ENCODE measurements at places on chromosomes 13 and 19.

DNA sequence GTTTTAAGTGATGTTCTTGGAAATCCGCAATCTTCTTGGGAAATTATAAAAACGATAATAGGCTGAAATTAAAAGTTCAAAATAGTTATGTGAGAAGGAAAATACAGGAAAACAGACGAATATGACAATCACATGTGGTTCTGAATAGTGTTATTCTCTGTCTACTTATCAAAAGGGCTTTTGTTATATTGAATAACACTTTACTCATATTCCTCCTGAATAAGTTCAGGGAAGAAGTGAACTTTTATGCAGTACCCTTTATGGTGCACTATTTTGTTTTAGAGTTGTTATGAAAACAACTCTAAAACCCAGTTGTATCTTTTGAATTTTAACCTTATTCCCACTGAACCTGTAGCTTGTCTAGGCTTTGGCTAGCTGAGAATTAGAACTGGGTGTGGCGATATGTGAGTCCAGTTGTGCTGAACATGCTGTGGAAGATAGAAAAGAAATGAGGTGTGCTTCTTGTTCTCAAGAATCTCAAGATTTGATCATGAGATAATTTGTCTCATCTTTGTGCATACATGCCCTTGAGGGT is 384.4 kb downstream of the LMO7 start:
- no peak for DNase-seq

DNA sequence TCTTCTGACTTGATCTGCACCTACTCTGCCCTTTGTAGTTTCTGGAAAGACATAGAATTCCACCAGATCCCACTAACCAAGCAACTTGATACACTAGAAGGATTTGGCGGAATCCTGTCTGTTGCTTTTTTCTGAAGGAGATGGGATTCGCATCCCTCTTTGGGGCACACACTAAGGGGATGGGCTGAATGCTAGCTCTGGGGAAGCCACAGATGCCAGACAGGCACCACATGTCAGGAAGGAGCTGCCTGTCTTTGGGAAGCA is 52.1 kb downstream of the SERP2 start:
- no peak for DNase-seq

- DNase-seq = no peak
Observed at GRCh38 chr19:6032381-6032780, 54.4 kb upstream of the RANBP3 start.

DNA sequence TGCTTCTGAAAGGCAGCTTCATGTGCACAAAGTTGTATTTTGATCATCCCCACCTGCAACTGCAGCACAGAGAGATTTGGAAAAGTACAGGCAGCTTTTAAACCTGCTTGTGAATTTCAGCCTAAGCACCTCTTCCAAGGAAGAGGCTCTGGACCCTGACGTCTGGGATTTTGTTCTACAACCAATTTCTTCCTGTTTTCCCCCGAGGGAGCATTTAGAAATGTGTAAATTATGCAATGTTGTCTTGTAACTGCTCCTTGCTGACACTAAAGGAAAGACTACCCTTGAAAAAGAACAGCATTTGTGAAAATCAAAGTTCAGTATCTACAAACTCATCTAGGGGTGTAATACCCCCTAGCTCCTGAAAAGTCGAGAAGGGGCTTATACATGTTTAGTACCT is 15.4 kb downstream of the MED26 start:
- no peak for DNase-seq

DNA sequence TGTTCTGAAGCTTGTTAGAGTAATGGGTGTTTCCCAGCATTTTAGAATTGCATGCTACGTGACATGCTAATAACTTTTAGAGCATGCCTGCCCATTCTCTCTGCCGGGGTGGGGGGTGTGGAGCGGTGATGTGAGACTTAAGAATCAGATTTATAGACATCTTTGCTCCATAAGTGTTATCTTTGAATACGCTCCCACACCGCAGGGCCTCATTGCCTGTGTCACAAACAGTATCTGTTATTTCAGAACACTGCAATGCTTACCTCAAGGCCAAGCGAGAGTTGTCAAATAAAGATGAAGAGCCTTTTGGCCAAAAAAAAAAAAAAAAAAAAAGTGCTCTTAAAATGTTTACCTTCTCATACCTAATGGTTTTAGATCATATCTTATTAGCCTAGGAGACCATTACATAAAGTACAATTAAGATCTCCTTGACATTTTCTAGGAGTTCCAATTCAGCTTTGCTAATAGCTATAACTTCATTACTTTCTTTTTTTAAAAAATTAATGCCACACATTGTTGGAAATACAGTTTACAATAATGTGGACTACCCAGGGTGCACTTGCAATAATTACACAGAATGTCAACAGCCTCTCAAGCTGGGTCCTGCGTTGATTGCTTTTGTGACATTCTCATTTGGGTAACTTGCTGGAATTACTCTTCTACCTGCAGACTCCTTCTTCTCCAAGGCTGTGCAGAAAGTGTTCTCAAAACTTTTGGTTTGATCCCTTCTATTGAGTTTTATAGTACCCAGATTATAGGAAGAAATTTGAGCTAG is 525.3 kb downstream of the KLF12 start:
- DNase-seq = no peak

DNA sequence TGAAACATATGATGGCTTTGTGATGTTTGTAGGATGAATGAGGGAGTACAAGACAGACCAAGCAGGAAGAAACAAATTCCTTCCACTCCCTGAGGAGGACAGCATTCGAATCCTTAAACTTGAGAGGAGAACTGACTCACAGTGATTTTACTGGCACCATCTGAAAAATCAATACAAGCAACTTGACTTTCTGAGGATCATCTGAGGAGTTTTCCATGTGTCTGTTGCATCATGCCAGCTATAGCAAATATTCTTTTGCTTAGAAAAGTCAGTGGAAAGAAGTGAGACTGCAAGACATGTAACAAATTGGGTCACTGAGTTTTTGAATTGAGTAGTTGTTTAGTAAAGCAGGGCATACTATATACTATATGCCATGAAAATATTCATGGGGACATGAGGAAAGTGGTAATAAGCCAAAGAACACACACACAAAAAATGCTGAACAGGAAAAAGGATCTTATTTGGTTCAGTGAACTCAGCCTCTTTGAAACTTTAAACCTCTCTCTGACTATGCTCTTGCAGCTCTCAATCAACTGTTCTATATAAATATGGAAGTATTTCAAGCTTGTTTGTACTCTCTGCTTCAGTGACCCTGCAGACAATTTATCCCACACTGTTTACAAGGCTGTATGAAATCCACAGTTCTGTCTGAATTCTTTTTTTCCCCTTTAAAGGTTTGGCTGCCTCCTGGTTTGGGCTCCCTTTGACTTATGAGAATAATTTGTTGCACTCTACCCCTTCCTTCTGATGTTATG is 35.5 kb downstream of the SERTM1 start:
- no peak for DNase-seq

DNA sequence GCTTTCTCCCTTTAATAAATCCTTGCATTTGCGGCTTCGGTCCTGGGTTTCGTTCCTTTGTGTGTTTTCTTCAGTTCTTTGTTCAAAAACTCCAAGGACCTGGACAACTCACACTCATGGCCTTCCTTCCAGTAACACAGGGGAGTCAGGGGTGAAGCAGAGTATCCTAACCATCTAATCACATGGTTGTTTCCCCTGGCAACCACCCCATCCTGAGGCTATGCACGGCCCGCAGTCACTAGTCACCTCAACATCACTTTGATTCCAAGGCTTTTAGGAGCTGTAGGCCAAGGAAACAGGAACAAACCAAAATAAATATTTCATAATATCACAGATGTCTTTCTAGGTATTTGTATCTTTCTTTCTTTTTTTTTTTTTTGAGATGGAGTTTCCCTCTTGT is 28.9 kb downstream of the ZNF101 start:
- no peak for DNase-seq

DNA sequence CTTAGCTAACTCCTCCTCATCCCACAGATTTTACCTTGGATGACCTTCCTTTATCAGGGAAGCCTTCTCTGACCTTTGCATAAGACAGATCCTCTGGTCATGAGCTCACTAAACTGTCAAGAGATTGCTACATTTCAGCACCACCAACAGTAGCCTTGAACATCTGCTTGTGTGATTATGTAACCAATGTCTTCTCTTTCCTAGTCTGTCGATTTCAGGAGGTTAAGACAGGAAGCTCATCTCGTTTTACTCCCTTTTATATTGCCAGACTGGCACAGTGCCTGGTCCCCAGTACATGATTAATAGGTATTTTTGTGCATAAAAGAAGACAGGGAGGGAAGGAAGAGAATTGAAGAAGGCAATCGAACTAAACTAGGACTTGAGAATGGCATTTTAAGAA is 1697.7 kb downstream of the EFNB2 start:
- no peak for DNase-seq

GRCh38 chr13:20487927-20488326 is 37.7 kb downstream of the CRYL1 start:
- no peak for DNase-seq

DNA sequence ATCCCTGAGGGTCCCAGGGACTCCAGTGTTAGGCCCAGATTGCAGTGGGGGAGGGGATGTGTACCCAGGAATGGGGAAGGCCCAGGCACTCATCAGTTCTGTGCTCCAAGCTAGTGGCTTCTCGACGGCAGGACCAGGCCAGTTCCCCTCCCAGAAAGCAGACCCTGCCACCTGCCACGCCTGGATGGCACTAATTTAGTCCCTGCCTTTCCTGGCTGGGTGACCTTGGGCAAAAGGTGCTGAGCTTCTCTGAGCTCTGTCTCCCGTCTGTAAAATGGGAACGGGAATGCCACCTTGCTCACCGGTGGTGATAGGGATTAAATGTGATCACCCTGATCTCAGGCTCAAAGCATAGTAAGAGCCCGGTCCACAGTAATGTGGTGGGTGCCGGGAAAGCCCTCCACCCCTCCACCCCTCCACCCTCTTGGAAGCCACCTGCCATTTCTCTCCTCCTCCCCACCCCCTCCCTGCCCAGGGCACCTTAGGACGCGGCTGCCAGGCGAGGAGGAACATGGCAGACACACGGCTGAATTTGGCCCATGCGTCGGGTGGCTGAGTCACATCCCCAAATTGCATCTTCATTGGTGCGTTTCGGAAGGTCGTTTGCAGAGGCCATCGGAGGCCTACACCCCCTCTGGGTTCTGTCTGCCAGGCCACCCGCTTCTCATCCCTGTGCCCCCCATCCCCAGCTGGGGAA is 2.3 kb downstream of the KCNN1 start:
- DNase-seq = no peak

DNA sequence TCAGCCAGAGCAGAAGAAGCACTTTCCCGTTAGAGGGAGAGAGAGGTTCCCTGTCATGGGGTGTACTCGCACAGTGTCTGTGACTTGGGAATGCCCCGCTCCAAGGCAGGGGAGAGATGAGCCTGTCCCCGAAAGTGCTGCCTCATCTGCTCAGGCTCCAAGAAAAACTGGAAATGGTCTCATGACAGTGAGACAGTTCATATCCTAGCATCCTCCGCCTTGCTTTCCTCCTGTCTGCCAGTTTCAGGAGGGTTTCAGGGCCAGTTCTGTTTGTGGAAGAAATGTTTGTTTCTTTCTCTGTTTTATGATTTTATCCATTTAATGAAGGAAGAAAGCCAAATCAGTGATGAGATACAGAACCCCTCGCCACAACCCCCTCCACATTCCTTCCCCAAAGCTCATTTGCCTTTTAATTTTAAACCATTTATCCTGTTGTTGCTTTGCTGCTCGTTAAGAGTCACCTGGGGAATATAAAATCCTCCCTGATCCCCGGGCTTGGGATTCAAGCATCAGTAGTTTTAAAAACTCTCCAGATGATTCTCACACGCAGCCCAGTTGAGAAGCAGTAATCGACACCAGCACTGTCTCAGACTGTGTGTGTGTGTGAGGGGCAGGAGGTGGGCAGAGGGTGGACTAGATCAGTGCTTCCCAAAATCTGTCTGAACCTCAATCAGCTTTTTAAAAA is 144.6 kb upstream of the UBL3 start:
- DNase-seq = no peak

- no peak for DNase-seq
Observed at GRCh38 chr19:55066107-55066709, 3.3 kb upstream of the RDH13 start.

- no peak for DNase-seq
Observed at GRCh38 chr19:14686411-14686810, 3.4 kb upstream of the ZNF333 start.

DNA sequence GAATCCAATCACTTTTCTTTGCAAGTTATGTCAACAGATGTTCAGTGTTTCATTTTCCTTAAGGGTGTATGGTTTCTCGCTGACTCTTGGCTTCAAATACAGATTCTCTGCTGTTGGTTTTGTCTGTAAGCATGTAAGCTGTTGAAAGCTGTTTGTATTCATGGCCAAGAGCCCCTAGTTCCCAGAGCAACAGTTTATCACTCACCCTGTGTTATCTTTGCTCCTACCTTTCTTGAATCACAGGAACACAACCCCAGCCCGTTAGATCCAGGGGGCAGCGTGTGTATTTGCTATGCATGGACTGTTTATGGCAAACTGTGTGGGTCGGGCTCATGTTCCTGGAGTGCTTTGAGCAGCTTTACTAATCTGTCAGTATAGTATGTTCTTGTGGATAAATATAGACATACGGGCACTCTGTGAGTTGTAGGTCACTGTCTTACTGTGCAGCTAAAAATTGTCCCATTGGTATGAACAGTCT is 28.9 kb downstream of the FRY start:
- no peak for DNase-seq

- no peak for DNase-seq
Observed at GRCh38 chr19:11306337-11306736, 10.4 kb downstream of the TSPAN16 start.

DNA sequence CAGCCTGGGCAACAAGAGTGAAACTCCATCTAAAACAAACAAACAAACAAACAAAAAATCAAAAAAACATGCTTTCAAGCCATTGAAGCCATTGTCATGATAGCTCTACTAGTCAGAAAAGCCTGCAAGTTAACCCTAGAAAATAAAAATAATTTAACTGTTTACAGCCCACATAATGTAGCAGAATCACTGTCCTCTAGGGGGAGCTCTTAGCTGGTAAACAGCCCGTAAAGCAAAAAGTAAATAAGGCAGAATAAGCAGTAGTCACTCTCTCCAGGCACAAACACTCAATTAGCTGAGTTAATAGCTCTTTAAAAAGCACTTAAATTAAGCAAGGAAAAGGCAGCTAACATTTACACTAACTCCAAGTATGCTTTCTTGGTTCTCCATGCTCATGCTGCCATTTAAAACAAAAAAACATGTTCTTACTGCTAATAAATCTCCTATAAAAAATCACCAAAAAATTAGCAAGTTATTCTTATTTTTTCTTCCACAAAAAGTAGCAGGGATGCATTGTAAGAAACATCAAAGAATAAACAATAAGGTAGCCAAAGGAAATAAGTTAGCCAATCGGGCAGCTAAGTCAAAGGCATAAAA is 11.3 kb downstream of the LILRB4 start:
- DNase-seq = no peak

GRCh38 chr19:47026889-47027288 is 7.3 kb downstream of the NPAS1 start:
- DNase-seq = no peak

- no peak for DNase-seq
Observed at GRCh38 chr19:5973867-5974635, 3.9 kb downstream of the RANBP3 start.

- DNase-seq = no peak
Observed at GRCh38 chr19:14830702-14831101, 4.3 kb downstream of the OR7A5 start.

GRCh38 chr13:73832128-73832588 is 302.0 kb downstream of the KLF12 start:
- no peak for DNase-seq

GRCh38 chr19:17389957-17390664 is 3.9 kb downstream of the CCDC194 start:
- DNase-seq = no peak

GRCh38 chr13:79373916-79374315 is 32.1 kb downstream of the RBM26 start:
- no peak for DNase-seq

All from thoracic aorta (tissue), 2 donors.